ENCODE measurements at places on chromosomes 4 and X.

DNA sequence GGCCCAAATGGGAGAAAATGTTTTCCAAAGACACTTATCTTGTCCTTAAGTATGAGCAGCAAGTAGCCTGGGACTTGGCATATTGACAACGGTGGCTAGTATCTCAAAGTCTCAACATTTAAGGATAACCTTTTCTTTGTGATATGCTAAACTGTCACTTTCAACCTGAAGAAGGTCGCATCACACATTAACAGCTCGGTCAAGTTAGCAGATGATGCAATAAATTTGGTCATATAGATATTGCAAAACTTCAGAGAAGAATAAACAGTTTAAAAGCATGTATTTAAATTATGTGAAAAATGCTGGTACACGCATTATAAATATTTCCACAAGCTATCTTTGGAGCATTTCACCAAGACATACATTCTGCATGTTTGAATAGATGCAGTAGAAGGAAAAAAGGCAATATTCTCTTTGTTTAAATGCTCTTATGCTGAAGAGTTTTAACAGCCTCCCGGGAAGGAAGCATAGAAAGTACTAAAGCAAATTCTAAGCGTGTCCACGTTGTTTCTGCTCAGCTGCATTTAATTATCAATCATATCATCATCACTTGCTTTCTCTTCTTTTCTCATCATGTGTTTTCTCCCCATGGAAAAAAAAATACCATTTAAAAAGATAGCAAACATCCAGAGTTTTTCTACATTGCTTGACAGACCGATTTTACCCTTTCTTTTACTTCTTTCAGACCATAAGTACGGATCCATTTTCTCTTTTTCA, 24.2 kb downstream of the ARHGAP6 start:
- DNase-seq, result no peak

DNA sequence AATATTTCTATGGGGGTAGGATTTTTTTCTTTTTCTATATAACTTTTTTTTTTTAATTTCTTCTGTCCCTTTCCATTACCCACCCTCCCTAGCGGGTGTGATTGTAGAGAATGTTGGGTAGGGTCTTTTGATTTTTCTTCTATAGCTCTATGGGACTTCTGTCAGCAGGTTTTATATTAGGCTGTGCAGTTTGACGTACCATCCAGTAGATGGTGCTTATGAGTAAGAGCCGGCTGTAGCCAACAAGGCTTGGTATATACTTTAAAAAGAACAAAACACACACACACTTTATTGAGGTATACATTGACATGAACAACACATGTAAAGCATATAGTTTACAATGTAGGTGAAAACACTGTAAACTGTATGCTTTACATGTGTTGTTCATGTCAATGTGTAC, 247.9 kb upstream of the POF1B start:
- no peak for DNase-seq

- no peak for DNase-seq
These were observed 273.1 kb downstream of the SLITRK2 start for GRCh38 chrX:146090732-146091131.

- DNase-seq, result peak; percentile 25
These were observed 2.4 kb downstream of the LONRF3 start for GRCh38 chrX:118976599-118977340.

DNA sequence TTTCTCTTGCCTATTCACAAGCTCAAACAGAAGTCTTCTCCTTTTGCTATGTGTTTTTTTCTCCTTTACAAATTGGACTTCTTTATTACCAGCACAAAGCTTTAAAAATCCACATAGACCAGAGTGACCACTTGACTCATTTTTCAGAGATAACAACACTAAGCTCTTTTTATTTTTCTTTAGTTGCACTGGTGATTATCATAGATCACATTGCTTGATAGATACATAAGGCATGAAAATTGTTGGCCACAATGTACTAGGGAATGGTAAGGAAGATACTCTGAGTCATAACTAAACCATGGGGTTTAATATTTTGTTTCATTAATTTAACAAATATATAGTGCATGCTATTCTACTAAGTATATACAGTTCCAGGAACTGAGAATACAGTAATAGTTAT, 159.0 kb downstream of the GASK1B start:
- DNase-seq, result no peak

DNA sequence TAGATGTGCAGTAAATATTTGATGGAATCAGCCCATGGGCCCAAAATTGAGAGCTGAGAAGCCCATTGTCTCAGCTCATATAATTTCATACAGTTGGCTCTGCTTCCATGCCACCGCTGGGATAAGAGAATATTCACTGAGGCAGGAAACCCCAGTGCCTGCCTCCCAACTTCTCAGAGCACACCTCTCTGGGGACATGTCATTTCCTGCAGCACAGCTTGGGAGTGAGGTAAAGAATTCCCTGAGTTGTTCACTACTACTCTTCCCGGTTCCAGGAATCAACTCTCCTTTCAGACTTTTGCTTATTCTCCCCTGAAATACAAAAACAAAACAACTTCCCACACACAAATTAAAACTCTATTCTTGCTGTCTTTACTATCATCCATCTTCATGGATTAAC, 389.3 kb downstream of the MAPK10 start:
- DNase-seq, result no peak
